ENCODE measurements at places on chromosomes 3 and 15.

DNA sequence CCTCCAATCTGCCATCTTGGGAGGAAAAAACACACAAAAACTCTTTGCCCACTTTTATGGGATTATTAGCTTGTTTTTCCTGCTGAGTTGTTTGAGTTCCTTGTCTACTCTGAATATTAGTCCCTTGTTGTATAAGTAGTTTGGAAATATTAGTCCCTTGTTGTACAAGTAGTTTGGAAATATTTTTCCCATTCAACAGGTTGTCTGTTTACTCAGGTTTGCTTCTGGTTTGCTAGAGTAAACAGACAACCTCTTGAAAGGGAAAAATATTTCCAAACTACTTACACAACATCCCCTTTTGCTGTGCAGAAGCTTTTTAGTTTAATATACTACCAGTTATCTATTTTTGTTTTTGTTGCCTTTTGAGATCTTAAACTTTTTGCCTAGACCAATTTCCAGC lies 193.3 kb upstream of the MANF start:
- DNase-seq, result no peak

DNA sequence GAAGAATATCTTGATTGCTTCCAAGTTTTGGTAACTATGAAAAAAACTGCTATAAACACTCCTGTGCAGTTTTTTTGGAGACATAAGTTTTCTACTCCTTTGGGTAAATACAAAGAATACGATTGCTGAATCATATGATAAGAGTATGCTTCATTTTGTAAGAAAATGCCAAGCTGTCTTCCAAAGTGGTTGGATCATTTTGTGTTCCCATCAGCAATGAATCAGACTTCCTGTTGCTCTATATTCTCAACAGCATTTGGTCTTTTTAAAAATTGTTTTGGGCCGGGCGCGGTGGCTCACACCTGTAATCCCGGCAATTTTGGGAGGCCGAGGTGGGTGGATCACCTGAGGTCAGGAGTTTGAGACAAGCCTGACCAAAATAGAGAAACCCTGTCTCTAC lies 14.5 kb downstream of the BTD start:
- DNase-seq, result no peak

DNA sequence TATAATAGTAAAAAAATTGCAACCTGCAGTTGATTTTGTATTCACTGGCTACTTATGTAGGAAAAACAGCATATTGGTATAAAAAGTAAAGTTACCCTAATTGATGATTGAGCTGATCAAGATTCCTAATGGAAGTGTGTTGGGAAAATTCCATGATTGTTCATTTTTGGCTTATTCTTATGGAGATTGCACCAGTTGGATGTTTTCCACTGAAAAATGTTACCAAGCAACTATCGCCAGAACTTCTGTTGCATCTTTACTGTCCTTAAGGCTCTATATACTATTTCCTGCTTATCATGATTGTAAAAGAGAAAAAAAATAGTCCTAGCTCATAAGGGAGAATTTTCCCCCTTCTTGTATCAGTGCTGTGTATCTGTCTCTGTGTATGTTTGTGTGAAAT lies 48.6 kb downstream of the SLC25A26 start:
- no peak for DNase-seq

DNA sequence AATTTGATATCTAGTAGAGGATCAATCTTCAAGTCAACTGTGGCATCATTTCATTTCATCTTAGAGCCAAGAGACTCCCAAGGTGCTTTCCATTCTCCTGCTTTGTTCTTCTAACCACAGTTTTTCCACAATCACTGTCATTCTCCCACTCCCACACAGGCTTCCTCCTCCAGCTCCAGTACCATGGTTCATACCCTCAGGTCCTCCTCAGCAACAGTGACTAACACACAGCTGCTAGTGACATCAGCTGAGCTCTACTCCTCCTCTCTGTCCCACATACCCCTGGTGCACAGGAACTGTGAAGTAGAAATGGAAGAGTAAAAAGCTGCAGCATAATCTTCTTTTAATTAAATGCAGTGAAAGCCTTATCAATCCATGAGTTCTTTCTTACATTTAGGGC lies 200.2 kb upstream of the DPH6 start:
- DNase-seq, result no peak

DNA sequence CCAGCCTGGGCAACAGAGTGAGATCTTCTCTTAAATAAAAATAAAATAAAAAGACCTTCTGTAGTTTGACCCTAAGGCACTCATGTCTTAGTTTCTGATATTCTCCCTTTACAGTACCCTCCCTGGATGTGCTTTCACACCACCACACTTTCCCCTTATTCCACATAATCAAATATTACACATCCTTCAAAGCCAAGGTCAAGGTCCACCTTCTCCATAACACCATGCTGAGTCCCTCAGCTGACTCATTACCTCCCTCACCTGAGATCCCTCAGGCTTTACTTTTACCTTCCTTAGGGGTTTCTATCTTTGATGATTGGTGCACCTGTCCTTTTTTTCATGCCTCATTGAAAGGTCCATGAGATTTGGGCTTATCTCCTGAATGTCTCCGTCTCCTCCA lies 25.5 kb upstream of the MNS1 start:
- no peak for DNase-seq

GRCh38 chr15:63987796-63988378 lies 58.4 kb downstream of the DAPK2 start:
- DNase-seq, result no peak

DNA sequence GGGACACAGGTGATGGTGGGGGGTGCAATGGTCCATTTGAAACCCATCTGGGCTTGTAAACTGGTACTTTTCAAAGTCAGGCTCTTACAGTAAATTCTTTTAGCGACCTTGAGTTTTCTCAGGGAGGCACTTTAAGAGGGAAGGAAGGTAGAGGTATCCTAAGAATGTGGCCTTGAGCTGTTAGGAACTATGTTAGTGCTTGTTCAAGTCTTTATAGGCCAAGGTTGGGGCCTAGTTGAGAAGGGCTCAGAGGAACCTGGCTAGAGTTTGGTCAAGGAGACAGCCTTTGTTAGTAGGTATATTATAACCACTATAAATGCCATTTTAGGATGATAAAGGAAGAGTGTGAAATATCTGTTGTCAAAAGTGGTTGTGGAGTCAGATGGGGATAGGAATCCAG lies 9.2 kb upstream of the CCK start:
- DNase-seq, result no peak

DNA sequence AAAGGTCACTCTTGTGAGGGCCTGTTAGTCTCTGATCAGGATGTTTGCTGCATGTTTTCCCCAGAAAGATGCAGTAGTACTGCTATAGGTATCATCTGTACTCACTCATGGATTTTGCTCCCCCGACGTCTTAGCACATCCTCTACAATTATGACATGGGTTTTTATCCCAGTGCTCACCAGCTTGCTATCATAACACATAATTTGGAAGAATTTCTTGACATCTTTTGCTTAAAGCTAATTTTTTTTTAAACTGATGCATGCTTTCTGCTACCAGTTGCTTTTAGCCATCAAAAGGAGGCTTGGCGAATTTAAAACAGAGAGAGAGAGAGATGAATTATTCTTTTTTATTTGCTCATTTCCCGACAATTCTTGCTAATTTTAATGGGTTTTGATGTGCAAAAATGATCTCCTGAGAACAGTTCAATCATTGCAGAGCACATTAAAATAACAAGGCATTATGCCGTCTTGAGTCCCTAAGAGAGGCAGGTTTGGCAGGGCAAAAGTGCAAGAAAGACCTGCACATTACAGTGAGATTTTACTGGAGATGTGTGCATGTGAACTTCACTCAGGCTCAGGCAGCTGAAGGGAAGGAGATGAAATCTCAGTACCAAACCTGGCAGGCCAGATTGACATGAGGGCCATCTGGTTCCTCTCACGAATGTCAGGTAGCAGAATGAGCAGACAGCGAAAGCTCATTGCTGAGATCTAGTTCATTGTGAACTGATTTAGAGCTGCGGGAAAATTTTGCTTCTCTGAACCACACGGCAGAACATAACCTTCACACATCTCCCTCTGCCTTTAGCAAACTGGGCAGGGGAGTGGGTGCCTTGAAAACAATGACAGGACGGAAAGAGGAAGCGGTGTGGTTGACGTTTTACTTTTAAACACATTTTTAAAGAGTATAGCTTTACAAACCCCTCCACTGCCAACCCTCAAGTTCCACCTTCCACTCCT lies 25.9 kb upstream of the GOLGA8B start:
- no peak for DNase-seq

GRCh38 chr3:12926660-12927059 lies 85.3 kb upstream of the RPL32 start:
- no peak for DNase-seq

DNA sequence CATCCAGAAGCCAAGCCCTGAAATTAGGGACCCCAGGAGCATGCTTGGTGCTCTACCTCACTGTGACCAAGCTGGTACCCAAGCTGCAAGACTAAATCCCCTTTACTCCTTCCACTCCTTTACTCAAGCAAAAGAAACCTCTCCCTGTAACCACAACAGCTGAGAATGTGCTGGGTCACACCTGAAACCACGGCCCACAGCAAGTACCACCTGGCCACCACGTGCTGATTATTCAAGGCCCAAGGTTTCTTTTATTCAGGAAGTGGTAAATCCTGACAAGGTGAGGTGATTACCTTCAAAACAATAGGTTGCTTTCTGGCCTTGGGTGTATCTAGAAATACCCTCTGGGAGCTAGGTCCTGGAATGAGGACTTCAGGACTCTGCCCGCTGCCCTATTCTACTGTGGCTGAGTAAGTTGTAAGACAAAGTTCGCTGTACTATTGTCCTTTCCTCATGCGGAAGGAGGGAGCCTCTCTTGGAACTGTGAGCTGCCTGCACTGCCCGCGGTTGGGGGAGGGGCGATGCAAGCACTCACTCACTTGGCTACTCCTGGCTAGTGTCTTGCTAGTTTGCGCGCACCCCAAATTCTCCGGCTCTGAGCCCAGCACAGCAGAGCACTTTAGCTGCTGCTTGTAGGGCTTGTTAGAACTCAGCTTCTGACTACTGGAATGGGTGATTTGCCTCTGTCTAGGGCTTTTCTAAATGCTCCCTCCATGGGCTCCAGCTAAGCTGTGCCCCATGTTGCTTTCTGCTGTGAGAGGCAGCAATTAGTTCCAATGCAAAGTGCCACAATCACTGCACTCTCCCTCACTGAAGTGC lies 487.1 kb upstream of the CNTN3 start:
- DNase-seq, result no peak

DNA sequence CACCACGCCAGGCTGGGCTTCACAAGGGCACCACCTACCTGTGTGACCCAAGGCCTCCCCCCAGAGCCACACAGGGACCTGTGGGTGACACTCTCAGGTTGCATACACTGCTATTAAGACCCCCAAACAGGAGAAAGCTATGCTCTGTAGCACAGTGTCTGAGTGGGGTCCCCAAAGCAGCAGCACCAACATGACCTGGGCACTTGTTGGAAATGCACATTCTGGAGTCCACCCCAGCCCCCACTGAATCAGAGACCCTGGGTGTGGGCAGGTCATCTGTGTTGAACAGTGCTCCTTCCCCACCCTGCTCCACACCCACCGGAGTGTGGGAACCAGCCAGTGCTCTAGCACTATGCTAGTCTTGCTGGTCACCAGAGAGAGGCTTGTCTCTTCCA lies 76.1 kb downstream of the ADAMTS17 start:
- DNase-seq, result no peak

DNA sequence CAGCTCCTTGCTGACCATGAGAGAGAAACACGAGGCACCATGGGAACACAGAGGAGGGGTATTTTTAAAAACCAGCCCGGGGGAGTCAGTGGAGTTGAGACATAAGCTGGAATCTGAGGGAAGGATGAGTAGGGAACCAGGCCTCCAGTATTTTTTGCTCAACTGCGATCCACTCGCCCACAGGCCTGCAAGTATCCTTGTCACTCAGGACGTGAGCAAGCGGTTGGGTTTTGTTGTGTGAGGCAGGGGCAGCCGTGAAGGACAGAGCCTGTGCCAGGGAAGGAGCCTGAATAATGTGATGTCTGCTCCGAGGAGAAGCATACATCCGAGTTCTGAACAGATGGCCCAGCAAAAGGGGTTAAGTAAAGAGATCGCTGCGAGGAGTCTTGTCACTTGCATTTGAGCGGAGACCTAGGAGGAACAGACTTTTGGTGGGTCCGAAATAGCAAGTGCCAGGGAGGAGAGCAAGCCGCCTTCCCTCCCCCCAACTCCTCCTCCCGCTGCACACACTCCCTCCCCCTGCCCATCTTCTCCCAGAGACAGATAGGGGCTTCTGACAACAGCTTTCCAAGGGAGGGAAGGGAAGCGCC lies 20.4 kb upstream of the NTRK3 start:
- no peak for DNase-seq

DNA sequence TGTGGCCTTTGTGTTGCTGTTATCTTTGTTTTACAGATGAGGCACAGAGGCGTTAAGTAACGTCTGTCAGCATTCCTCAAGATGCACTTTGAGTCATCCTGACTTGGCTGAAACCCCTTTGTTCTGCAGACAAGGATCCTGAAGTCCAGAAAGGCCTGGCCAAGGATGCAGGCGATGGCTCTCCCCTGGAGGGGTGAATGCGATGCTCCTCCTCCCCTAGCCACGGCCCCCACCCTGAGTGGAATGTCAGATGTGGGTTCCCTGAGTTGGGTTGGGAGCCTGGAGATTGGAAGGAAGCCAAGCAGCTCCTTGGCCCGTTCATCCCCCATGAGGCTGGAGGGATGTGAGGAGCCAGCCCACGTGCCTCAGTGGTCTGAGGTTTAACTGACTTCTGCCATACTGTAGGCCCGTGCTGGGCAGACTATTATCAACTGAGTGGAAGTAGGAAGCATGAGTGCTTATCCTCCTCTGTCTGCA lies 43.3 kb downstream of the POMGNT2 start:
- DNase-seq, result no peak

- no peak for DNase-seq
Observed at GRCh38 chr3:121493431-121493830, 52.4 kb downstream of the POLQ start.

GRCh38 chr3:193851941-193852674 lies 259.1 kb downstream of the OPA1 start:
- no peak for DNase-seq

- DNase-seq, result no peak
Observed at GRCh38 chr3:63462732-63463131, 184.6 kb downstream of the SYNPR start.

DNA sequence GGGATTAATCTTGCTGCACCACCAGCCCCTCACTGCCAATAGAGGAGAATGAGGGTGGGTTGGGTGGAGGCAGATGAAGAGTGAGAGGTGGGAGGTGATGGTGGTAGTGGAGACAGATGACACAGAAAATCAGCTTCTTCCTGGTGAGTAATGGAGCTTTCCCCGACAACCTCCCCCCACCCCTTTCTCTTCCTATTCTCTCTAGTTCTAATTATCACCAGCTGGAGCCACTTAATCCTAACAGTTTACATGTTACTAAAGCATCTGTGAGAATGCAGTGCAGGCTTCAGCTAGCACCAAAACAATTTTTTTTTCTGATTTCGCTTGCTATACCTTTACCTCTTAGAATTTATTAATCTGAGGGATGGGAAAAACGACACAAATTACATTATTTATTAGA lies 116.1 kb upstream of the DNAJC19 start:
- DNase-seq, result no peak

- peak; percentile 49 for DNase-seq
Observed at GRCh38 chr15:63610209-63610841, 13.1 kb downstream of the FBXL22 start.

GRCh38 chr3:155995525-155996370 lies 124.6 kb upstream of the KCNAB1 start:
- no peak for DNase-seq

Data from stimulated activated CD8-positive, alpha-beta memory T cell treated with anti-CD3 and anti-CD28 coated beads, Interleukin-12 subunit alpha, Interleukin-12 subunit beta, amount 100 ng/mL, for 4 hours (primary cell).